ENCODE measurements at places on chromosomes 3 and 15.
A peak's percentile ranks its signal among the peaks of the same experiment; 100 is the strongest.

- no peak for DNase-seq
Measured at GRCh38 chr3:41893977-41894376, 67.9 kb downstream of the ULK4 start.

DNA sequence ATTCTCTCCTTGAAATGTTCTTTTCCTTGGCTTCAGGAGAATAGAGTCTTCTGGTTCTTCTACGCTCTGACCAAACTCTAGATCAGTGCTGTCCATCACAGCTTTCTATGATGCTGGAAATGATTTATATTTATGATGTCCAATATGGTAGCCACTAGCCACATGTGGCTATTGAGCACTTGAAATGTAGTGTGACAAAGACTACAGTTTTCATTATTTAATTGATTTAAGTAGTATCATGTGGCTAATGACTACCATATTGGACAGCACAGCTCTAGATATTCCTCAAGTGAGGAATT is 2.9 kb downstream of the LNP1 start:
- no peak for DNase-seq

DNA sequence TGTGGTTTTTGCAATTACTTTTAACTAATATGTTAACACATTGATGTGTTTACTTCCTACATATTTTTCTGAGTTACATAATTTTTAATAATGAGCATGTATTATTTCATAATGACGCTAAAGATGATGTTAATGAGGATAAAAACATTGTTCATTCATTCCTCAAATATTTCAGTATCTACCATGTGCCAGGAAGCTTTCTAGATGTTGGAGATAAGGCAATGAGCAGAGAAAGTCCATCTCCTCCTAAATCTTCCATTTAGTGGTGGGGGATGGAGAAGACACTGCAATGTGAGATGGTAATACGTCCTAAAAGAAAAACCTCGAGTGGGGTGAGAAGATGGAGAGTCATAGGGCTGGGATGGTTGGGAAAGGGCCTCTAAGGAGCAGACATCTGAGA is 132.7 kb downstream of the MYLK start:
- no peak for DNase-seq

DNA sequence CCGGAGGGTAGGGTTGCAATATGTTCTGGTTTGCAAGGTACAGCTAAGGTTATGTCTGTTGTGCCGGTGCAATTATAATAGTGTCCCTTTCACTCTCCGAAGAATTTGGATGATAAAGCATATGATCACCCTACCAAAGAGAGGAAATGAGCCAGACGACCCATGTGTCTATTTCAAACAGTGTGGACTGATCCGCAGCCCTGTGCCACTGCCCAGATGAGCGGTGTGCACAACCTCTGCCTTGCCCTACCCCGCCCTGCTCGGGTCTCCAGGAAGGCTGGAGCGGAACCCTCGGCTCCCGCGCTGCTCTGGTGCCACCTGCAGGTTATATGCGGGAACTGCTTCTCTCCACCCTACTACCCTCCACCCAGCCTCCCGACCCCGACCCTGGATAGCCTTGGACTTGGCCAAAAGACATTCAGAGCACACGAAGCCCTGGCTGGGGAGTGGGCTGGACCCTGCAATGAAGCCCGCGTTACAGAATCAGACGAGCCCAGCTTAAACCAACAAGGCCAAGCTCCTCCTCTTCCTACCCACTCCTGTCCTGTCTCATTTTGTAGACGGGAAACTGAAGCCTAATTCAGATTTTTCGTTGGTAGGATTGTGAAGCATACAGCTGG is 68.4 kb upstream of the CHRNB4 start:
- peak; percentile 46 for DNase-seq

- no peak for DNase-seq
Measured at GRCh38 chr3:171282041-171282440, 178.2 kb downstream of the TNIK start.

- DNase-seq = no peak
Measured at GRCh38 chr15:78265137-78265460, 737 bp downstream of the DNAJA4 start.

DNA sequence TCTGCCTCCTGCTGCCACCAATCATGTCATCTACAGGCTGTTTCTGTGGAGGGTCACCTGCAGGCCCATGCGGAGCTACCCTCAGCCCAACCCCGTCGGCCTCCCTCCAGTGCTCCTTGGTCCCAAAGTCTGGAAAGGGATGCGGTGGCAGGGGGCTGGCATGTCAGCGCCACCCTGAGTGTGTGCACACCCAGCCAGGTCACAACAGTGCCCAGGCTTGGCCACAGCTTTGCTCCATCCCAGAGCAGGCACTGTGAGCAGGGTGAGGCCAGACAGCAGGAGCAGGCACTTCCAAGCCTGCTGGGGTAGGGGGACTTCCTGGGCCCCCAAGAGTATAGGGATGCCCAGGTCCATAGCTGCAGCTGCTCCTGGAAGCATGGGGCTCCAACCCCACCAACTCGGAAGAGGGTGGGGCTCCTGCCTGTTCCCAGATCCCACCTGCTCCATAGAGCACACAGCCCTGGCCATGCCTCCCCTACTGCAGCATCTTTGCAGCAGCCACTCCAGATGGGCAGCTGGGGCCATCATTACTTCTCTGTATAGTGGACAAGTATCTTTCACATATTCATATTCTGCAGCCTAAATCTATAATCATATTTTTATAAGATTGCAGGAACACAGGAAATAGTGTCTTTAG is 109.3 kb downstream of the CBLB start:
- no peak for DNase-seq

DNA sequence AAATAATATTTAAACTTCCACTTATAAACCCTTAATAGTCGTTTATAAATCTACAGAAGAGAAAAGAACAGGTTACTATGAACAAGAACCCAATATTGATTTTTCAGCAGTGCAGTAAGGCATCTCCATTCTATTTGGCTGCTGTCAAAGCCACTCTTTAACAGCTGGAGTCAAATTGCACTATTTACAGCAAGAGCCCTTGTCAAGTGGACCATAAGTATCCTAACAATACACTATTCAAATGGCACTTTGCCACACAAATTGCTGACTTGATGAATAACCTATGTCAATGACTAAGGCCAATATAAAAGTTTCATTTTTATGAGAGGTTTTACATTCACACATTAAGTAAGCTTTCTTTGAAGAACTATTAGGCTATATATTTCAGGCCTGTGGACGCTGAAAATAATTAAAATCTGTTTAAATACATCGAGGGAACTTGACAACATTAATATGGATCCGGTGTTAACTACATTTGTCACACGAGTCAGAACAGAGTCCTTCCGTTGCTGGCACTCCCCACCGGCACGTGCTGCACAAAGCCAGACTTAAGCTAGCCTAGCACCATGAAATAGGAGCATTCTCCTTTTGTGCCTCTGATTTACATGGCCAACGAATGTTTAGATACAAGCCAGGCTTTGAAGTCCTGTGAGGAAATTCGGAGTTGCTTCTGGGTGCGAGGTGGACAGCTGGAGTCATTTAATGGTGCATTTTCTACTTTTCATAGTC is 100.5 kb downstream of the WDR72 start:
- DNase-seq = no peak

DNA sequence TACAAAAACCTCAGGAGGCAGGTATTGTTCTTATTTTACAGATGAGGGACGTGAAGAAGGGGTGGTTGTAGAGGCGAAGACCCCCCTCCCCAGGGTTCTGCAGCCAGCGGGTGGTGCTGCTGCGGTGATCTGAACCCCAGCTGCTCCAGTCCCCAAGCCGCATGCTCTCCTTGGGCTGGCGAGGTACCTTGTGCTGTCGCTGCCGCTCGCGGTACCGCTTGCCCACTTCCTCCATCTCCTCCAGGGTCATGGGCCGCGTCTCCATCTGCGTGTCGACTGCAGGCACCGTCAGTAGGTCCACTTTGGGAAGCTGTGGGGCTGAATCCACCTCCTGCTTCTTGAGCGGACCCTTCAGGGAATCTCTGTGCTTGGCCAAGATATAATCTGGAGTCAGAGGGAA is 17.5 kb downstream of the EFCAB12 start:
- no peak for DNase-seq

GRCh38 chr3:73600293-73600938 is 24.3 kb downstream of the PDZRN3 start:
- DNase-seq = no peak

GRCh38 chr15:59329570-59330350 is 42.9 kb downstream of the MYO1E start:
- DNase-seq = no peak

DNA sequence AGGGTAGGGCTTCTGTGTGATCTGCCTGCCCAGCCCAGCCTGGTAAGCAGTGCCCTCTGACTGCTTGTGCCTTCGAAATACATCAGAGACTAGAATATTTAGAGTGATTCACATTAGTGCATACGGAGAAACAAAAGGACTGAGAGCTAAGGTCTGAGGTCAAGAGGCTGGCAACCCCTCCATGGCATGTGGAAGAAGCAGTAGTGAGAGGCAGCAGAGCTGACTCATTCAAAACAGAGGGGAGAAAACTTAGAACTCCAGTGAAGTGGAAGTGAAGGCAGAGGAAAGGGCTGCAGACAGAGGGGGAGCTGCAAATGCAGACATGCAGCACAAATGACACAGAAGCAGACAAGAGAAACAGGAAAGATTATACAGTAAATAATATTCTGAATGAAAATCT is 61.6 kb downstream of the ULK4 start:
- no peak for DNase-seq

- no peak for DNase-seq
Measured at GRCh38 chr3:61078048-61078752, 173.1 kb downstream of the FHIT start.

DNA sequence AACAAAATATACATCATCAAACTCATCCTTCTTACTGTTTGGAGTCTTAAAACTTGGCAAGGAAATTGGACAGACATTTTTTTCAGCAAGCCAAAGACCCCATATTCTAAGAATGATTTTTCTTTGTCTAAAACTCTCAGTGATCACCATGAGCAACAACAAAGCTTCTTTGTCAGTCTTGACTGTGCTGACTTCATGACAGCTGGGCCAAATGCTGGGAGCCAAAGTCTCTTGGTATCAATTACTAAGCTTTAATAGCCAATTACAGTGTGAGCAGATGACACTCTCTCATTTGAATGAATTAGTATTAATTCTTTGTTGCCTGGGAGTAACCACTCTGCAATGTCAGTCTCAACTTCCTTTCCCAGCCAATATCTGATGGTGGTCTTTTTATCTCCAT is 48.1 kb upstream of the GK5 start:
- no peak for DNase-seq

DNA sequence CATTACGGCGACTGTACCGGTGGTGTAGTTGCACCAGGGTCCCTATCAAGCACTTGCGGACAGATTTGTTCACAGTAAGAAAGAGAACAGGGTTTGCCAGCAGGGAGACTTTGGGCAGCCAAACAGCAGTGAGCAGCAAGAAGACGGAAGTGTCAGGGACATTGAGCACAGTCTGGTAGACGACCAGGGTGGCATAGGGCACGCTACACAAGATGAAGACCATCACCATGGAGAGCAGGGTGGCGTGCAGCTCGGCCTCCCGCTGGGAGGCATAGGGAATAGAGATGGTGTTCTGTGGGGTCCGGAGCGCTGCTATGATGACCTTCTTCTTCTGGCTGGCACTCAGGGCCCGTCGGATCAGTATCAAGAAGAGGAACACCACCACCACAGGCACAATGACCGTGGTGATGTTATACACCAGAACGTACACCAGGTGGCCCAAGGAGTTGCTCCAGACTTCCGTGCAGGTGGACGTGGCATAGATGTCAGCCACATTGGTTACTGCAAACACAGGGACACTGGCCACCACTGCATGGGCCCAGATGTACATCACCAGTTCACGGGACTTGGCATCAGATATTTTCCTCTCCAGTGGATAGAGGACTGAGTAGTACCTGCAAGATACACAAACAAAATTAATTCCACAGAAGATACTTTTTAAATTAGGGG is 19.1 kb upstream of the FSIP1 start:
- no peak for DNase-seq

GRCh38 chr15:50911001-50911400 is 2.5 kb downstream of the AP4E1 start:
- DNase-seq = no peak

GRCh38 chr3:42764115-42764514 is 8.9 kb downstream of the CCDC13 start:
- no peak for DNase-seq

DNA sequence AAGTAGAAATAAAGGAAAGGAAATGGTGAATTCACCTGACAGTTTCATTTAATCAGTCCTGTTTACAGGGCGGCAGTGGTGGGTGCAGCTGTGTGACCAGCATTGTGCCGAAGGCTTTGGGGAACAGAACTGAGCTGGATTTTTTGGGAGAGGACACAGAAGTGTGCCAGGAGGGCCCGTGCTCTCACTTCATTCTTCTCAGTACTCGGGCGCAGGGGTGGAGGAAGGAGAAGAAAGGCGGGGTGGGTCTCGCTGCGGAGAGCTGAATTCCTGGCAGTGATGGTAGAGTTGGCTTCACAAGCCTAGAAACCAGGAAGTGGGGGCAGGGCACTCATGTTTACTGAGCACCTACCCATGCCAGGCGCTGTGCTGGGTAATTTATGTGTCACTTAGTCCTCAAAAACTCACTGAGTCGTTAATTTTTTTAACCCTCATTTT is 64.6 kb downstream of the CRTC3 start:
- peak; percentile 84 for DNase-seq

- DNase-seq = no peak
Measured at GRCh38 chr3:49916686-49917085, 12.9 kb downstream of the MON1A start.

GRCh38 chr15:48966595-48967301 is 3.0 kb upstream of the SHC4 start:
- DNase-seq = no peak

- no peak for DNase-seq
Measured at GRCh38 chr3:170499562-170500156, 81.0 kb downstream of the CLDN11 start.

- no peak for DNase-seq
Measured at GRCh38 chr15:98003518-98003917, 43.0 kb downstream of the ARRDC4 start.

DNA sequence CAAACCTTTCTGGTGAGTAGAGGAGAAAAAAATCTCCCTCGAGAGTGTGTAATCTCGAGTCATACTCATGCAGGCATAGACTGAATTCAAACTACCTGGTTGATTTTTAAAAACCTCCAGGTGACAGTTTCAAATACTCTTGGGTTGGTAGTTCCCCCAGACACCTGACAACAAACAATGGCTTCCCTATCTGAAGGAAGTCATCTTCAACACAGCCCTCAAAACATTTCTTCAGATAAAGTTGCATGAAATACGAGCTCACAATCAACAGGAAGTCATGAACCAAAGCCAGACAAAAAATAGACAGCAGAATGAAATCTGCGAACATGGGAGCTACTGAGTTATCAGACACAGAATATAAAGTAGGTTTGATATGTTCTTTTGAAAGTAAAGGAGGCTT is 112.8 kb downstream of the ST8SIA2 start:
- no peak for DNase-seq

- DNase-seq = no peak
Measured at GRCh38 chr3:37249717-37250116, 75.3 kb upstream of the LRRFIP2 start.

GRCh38 chr3:153162513-153163392 is 727 bp downstream of the RAP2B start:
- DNase-seq = peak; percentile 7

- no peak for DNase-seq
Measured at GRCh38 chr3:55562700-55563099, 75.6 kb upstream of the WNT5A start.
